ENCODE measurements at places on chromosomes 1 and 21.

- no peak for DNase-seq
Observed at GRCh38 chr21:44445145-44445812, 10.0 kb upstream of the LRRC3 start.

DNA sequence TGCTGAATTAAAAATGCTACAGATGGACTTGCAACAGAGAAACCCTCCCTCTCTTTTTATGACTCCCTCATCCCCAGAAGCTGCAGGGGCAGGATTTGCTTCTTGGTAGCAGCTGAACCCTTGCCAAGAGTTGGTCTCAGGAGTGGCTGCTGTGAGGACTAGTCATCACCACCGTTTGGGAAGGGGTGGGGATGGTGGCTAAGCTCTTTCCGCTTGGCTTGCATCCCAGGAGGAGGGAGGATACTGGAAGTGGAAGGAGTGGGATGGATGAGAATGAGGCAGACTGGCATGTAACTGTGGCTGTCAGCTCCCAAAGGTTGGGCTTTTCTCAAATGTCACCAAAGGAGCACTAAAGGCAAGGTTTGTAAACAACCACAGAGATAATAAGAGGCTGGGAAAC, 50.8 kb upstream of the COL24A1 start:
- DNase-seq: peak; percentile 93

DNA sequence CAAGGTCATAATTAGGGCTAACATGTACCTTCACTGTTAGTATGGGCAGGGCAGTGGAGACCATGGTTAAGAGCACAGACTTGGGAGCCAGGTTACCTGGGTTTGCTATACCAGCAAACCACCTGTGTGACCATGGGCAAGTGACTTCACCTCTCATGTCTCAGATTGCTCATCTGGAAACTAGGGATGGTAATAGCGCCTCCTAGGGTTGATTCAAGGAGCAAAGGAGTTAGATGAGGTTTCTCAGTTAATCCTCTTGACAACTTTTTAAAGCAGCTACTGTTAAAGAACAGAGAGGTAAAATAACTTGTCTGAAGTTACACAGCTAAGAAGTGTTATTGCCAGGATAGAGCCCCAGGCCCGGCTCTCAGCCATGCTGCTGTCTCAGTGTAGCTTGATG, 790 bp upstream of the MATN1 start:
- DNase-seq: no peak

DNA sequence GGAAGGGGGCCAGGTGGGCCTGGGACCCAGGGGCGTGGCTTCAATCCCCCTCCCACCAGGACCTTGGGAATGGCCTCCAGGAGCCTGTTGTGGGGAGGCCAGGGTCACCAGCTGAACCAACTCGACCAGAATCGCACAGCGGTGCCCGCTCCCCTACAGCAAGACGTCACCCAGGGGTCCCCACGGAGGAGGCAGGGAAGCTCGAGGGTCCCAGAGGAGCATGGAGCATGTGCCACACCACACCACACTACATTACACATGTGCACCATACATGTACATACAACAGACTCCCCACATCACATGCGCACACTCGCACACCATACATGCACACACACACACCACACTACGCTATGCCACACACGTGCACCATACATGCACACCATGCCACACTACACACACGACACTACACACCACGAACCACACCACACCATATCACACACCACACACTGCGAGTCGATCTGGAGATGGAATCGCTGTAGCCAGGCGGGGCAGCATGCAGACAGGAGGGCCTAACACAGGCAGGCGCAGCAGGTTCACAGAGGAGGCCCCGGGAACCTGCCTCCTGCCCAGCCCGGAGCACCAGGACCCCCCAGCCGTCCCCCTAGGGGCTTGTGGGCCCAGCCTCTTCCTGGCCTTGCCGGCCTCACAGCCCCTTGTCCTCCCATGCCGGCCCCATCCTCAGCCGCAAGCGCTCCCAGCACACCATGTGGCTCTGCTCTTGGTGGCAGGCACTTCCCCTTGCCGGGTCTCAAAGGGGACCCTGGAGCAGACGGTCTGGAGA, 596 bp downstream of the ITGB2 start:
- no peak for DNase-seq

DNA sequence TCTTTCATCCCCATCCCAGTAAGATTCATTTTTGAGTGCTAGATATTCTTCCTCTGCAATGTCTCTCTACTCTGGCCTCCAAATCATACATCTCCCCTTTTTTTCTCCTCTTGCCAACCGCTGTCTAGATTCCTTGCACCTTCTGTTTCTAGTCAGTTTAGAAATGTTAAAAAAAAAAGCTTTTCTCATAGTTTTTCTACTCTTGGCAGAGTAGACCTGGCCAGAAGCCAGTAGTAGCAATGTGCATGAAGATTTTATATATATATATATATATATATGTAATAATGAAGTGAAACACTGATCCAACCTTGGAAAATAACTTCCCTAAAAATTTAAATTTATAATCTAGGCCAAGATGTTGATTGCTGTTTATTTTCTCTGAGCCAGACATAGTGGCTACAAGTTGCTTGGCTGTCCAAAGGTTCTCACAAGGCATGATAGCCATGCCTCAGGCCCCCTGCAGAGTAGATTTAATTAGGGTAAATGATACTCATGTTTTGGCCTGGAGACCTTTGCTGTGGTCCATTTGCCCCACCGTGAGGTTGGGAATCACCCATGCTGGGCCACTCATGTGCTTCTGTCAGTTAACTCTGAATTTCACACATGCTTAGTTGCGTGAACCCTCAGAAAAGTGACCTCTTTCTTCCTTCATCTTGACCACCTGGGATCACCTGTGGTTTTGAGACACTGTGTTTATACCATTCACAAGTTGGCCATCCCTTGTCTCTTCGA, 103.4 kb upstream of the KCNE2 start:
- DNase-seq: no peak

- DNase-seq: no peak
Observed at GRCh38 chr21:31164713-31165694, 126.7 kb upstream of the KRTAP19-8 start.

DNA sequence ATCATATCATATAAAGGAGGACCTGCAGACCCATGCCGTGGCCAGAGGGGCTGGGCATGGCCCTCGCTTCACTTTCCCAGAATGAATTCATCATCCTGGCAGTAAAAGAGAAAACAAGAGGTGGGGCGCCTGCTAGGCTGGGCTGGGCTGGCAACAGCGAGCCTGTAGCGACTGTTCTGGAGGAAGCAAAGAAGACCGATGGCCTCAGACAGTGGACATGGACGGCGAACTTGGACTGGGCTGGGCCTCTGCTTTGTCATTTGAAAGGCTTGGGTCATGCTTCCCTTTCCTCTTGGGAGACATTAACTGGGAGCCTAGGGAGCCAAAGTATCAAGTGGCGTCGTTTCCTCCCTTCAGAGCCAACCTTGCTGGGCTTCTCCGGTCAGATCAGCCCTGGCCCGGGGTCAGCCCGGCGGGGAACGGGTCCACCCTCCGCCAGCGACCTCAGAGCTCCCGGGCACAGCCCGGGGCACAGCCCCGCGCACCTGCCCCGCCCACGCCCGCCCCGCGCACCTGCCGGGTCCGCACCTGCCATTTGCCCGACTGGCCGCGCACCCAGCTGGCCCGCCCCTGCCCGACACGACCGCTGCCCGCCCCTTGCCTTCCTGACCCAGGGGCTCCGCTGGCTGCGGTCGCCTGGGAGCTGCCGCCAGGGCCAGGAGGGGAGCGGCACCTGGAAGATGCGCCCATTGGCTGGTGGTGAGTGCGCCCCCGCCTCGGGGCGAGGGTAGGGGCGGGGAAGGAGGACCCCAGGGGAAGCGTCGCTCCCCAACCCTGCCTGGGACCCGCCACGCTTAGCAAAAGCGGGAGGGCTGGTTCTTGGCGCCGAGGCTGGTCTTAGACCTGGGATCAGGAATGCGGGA, at the start of gene FAM3B:
Gene FAM3B (plus strand): TSS at position 602 of the 863 bp plus-strand sequence. CDS start 79 bp downstream, at position 681.
- DNase-seq: no peak

DNA sequence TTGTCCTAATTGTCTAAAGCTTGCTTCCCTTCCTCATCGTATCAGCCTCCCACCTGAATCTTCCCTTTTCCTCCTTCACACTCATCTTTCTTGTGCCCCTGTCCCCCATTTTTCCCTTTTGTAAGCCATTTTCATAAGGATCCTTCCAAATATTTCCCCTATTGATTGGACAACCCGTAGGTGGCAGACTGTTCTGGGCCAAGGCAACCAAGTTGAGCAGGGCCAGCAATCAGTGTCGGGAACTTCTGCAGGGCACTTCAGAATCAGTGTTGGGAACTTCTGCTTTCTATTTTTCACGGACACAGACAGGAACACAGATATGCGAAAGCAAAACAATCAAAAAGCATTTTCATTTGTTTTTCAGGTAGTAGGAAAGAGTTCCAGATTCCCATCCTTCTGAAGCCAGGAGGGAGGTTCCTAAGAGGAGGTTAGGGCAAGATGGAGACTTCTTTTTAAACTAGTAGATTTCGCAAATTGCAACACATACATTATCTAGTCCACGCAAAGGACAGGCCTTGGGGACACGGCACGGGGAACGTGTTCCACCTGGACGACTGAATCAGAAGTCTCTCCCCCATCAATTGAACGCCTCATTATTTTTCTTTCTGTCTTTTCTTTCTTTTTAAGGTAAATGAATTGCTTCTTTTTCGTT, 691 bp upstream of the MPZL1 start:
- DNase-seq: peak; percentile 68

- DNase-seq: peak; percentile 61
Observed at GRCh38 chr1:234613128-234613875, 3.3 kb upstream of the IRF2BP2 start.

DNA sequence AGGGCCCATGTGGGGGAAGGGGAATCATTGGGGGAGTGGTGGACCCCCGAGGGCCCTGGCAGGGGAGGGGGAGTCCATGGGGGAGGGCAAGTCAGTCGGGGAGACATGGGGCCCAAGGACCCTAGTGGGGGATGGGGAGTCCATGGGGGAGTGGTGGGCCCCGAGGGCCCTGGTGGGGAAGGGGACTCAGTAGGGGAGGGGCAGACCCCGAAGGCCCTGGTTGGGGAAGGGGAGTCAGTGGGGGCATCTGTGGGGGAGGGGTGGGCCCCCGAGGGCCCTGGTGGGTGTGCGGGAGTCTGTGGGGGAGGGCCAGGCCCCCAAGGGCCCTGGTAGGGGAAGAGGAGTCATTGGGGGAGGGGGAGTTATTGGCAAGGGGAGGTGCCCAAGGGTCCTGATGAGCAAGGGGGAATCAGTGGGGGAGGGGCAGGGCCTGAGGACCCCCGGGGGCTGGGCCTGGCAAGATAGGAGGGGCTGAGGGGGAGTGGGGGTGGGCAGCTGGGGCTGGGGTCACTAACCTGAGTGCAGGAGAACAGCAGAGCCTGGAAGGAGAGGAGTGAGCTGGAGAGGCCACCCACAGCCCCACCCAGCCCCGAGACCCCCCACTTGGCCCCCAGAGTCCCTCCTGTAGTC, 2.1 kb downstream of the MXRA8 start:
- no peak for DNase-seq

- DNase-seq: no peak
Observed at GRCh38 chr1:162626761-162627160, 5.5 kb upstream of the DDR2 start.

DNA sequence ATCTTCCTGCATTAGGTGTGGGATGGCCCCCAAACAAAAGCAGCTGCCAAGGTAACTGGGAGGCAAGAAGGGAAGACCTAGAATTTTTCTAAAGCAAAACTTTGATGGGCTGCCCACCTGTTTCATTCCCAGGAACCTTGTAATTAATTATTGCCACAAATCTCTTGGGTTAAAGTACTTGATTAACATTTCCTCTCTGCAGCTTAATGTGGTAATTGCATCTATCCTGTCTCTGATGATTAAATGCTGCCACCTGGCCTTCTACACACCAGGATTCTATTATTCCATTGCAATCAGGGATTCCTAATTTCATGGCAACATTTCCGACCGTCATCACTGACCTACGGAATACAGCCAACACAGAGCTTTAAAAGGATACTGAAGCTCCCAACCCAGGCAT, 68.3 kb upstream of the RC3H1 start:
- DNase-seq: no peak

DNA sequence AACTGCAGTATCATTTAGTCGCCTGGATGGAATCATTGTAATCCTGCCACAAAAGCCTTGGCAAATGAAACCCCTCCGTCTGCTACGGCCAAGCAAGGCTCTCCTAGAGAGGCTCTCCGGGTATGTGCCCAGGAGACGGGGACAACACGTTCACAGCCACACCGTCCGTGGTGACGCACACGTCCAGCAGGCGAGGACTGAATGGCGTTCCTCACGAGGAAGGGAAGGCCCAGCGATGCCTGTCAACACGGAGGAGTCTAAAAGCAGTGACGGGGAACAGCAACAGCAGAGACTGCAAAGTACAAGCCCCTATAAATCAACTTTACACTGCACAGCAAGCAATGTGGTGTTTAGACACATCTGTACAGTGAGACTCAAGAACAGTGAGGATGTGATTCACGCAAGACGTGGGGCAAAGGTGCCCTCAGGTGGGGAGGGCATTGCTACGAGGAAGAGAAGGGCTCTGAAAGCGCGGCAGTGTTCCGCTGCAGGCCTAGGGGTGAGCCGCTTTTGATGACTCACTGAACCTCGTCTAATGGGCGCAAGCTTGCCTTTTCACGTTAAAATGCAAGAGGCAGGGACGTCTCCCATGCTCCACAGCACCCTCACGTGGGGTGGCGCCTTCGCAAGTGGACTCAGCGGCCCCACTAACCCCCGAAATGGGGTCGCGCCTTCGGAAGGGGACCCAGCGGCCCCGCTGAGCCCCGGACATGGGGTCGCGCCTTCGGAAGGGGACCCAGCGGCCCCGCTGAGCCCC, 6.8 kb downstream of the WRAP73 start:
- no peak for DNase-seq

DNA sequence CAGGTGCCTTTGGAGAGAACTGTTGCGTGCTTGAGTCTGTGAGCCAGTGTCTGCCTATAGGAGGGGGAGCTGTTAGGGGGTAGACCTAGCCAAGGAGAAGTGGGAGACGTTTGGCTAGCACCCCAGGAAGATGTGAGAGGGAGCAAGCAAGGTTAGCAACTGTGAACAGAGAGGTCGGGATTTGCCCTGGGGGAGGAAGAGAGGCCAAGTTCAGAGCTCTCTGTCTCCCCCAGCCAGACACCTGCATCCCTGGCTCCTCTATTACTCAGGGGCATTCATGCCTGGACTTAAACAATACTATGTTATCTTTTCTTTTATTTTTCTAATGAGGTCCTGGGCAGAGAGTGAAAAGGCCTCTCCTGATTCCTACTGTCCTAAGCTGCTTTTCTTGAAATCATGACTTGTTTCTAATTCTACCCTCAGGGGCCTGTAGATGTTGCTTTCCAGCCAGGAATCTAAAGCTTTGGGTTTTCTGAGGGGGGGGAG, 2.4 kb downstream of the BTG2 start:
- no peak for DNase-seq

- no peak for DNase-seq
Observed at GRCh38 chr1:116879478-116880133, 30.1 kb upstream of the PTGFRN start.
